SHP77 treated with DMSO at 0.1 percent for 48 hours (cell line): ENCODE measurements at places on chromosomes 11 and 22.

GRCh38 chr11:118314988-118315411 is 10.5 kb downstream of the CD3E start:
- DNase-seq = no peak

- DNase-seq = no peak
Measured at GRCh38 chr22:35186492-35186891, 70.8 kb upstream of the HMGXB4 start.

GRCh38 chr11:10414659-10415058 is 40.4 kb upstream of the AMPD3 start:
- DNase-seq = no peak

- DNase-seq = no peak
Measured at GRCh38 chr11:78548911-78549590, 25.6 kb downstream of the NARS2 start.

GRCh38 chr11:16825968-16826367 is 87.5 kb downstream of the C11orf58 start:
- DNase-seq = no peak

- DNase-seq = no peak
Measured at GRCh38 chr22:36221799-36222751, 17.3 kb downstream of the APOL2 start.

GRCh38 chr11:22510741-22511140 is 114.9 kb downstream of the FANCF start:
- no peak for DNase-seq

DNA sequence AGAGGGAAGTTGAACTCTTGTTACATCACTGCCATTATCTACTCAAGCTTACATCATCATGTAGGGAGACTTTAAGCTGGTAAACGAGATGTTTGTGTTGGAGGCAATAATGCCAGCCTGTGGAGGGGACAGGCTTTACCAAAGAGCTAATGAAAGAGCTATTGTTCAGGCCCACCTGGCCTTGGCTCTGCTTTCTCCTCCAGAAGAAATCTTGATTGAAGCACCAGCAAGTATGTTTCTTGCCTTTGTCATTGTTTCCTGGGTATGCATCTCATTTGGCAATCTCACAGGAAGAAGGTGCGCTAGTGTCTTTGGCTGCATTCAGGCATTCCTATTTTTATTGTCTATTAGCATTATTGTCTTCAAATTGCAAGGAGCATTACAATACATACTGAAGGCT is 16.7 kb upstream of the CARD18 start:
- no peak for DNase-seq

GRCh38 chr11:35216962-35217678 is 78.1 kb downstream of the CD44 start:
- no peak for DNase-seq

- DNase-seq = no peak
Measured at GRCh38 chr11:117882311-117882905, 6.0 kb upstream of the FXYD6 start.

GRCh38 chr11:98296091-98296880 is 724.5 kb upstream of the CNTN5 start:
- no peak for DNase-seq

GRCh38 chr22:41001722-41002122 is 50.5 kb downstream of the RBX1 start:
- no peak for DNase-seq

DNA sequence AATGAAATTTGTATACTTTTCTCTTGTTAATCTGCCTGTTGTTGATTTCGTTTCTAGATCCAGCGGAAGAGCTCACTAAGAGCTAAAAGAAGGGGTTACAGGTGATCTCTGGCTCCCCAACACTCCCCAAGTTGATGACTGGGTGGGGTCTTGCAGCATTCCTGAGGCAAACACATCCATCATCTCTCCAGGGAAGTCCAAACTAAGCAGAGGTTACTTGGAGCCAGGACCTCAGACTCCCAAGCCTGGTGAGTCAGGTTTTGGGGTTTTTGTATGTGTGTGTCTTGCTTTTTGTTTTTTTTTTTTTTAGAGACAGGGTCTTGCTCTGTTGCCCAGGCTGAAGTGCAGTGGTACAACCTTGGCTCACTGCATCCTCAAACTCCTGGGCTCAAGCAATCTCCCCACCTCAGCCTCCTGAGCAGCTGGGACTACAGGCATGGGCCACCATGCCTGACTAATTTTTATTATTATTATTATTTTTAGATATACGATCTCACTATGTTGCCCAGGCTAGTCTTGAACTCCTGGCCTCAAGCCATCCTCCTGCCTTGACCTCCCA is 11.5 kb upstream of the RPS3 start:
- no peak for DNase-seq

DNA sequence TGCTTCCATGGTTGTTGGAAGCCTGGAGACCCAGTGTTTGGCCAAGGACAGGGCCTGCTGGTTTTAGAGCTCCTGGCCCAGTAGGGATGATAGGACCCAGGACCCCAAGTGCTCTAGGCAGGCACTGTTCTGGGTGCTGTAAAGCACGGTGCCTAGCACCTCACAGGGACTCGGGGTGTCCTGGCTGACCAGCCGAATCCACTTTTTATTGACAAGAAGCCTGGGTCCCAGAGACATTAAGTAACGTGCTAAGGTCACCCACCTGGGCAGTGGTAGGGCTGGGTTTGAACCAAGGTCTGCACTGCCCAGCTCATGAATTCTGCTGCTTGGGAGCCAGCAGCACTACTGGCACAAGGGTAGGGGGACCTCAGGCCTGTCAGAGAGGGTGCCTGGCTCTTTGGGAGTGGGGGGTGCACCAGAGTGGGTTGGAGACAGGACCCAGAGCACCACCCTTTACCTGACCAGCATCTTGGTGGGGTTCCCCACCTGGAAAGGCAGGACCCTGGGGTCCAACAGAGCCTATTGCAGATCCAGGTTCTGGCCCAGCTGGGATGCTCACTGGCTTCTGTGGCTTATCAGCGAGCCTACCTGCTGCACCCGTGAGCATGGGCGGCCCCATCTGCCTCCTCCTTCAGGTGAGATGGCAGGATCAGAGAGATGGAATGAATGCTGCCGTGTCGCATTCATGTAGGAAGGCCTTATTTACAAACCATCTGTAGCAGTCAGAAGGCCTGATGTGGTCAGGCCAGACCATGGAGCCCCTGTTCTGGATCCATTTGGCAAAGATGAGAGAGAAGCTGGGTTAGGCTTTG is 52.0 kb downstream of the BCR start:
- DNase-seq = no peak

- no peak for DNase-seq
Measured at GRCh38 chr22:43343262-43343669, at the start of gene SCUBE1. SCUBE1 (minus strand) TSS chr22:43343372; CDS start chr22:43343261, 111 bp downstream.
